Activated CD8-positive, alpha-beta T cell treated with anti-CD3 and anti-CD28 coated beads for 36 hours (primary cell): ENCODE measurements at places on chromosomes 1 and 21. TPM values are rescaled to one million over a fixed set of nuclear protein-coding genes. Genes with fewer than 3 reads are reported as not detected.
A peak's percentile ranks its signal among the peaks of the same experiment; 100 is the strongest.

DNA sequence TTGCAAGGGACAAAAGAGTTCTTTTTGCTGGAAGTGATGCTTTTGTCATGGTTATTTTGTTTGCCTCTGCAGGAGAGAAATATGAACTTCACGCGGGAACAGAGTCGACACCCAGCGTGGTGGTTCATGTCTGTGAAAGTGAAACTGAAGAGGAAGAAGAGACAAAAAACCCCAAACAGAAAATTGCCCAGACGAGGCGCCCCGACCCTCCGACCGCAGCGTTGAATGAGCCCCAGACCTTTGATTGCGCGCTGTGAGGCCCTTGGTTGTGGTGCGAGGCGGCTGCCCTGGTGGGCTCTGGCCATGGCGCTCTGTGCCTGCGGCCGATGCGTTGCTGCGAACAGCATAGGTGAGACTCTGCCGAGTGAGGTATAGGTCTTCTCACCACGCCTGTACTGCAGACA is 20.9 kb upstream of the NCMAP start:
- peak; percentile 90 for DNase-seq

DNA sequence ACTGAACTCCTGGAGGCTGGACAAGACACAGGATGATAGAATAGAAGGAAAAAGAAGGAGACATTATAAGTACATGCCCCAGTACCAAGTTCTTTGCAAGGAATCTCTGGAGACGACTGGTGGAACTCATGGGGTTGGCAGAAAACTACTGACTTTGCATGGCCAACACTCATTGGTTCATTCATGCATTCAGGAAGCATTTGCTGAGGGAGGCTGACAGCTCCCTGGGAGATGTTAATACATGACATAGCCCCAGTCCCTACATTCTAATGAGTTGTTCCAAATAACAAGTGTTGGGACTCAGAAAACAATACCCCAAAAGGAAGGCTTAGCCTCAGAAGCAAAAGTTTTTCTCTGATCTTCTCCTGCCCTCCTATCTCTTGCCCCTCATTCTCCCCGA is 172.8 kb upstream of the IRF2BP2 start:
- DNase-seq: no peak

DNA sequence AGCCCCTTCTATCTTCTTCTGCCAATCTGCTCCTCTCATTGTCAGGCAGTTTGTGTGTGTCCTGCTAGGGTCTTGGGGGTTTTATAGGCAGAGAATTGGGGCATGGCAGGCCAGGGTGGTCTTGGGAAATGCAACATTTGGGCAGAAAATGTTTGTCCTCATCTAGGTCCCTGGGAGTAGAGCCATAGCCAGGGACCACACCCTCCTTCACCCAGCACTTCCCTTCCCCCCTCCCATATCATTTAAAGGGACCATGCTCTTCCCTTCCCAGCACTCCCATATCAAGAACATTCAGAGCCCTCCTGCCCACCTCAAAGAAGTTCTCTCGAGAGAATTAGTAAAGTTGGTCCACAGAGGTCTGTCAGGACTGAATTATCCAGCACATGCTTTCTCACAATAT is 41.7 kb downstream of the ZNF697 start:
- DNase-seq: no peak

EPHB2 gene
- total RNA-seq: not detected

GJC2 gene
- 3.5 TPM for total RNA-seq

DNA sequence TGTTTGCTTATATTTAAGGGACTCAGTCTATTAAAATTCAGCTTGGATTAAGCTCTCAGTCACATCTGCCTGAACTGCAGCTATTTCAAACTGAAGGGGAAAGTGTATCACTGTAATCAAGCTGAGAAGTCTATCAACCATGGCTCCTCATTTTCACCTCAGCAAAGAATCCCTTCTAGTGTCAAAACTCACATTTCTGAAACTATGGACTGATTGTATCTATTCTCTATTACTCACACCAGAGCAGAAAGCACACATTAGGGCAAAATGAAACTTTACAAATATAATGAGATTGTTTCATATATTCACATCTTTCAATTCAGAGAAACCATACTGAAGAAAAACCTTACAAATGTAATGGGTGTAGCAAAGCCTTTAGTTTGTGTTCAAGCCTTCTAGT is 14.6 kb upstream of the C1orf146 start:
- DNase-seq: no peak

TRABD2B gene
- total RNA-seq: not detected

- no peak for DNase-seq
These were observed 46.4 kb downstream of the NUAK2 start for GRCh38 chr1:205275133-205275532.

CYYR1 gene
- not detected for total RNA-seq

GRCh38 chr1:29333008-29333407 is 96.7 kb downstream of the PTPRU start:
- DNase-seq: no peak
